T-helper 17 cell (primary cell): ENCODE measurements at places on chromosomes 5 and 9. TPM values are rescaled to one million over a fixed set of nuclear protein-coding genes. Genes with fewer than 3 reads are reported as not detected.

Gene RANBP3L
- total RNA-seq: not detected

Gene NFIB
- 0.12 TPM for total RNA-seq

GRCh38 chr5:83265318-83265717 lies 188.0 kb downstream of the XRCC4 start:
- DNase-seq: no peak

GRCh38 chr5:52963636-52964035 lies 25.5 kb upstream of the ITGA2 start:
- DNase-seq: no peak

Gene NIM1K
- 0.76 TPM for total RNA-seq

Gene GLDC
- total RNA-seq: not detected

Gene CTXN3
- not detected for total RNA-seq
